ENCODE measurements at places on chromosomes 11 and 22. TPM values are rescaled to one million over a fixed set of nuclear protein-coding genes. Genes with fewer than 3 reads are reported as not detected.

- DNase-seq, result no peak
Measured at GRCh38 chr11:7941146-7941545, 362 bp downstream of the OR10A3 start.

DNA sequence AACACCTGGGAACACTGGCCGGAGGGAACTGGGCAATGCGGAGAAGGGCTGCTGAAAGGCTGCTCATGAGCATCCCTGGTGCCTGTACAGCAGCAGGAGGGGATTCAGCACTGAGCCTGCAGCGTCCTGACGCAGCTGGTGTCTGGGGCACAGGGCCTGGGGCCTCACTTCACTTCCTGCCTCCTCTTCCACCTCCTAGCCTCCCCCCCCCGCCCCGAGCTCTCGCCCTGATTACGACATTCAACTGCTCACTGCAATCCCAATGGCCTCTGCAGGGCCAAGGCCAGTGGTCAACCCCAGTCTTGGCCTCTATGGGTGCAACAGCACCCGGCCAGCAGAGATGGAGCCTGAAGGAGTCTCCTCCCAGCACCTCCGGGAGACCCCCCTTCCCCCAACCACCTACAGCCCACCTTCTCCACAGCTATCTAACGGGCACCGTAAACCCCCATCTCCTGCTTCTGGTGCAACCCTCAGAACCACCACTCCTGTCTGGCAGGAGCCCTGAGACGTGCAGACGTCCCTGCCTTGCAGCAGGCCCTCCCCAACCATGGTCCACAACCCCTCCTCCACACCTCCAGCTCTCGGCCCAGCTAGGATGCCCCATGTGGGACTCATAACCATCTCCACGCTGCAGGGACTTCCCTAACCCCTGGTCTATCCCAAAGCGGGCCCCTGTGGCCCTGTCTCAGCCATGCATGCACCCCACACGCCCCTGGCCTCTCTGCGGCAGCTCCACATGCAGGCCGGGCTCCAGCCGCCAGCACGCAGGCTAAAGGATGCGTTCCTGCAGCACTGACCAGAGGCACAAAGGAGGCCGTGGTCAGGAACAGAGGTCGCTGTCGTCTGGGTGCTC lies 38.2 kb downstream of the BRD1 start:
- DNase-seq, result peak; percentile 75

GRCh38 chr11:59154610-59155009 lies 12.0 kb downstream of the FAM111A start:
- DNase-seq, result no peak

DNA sequence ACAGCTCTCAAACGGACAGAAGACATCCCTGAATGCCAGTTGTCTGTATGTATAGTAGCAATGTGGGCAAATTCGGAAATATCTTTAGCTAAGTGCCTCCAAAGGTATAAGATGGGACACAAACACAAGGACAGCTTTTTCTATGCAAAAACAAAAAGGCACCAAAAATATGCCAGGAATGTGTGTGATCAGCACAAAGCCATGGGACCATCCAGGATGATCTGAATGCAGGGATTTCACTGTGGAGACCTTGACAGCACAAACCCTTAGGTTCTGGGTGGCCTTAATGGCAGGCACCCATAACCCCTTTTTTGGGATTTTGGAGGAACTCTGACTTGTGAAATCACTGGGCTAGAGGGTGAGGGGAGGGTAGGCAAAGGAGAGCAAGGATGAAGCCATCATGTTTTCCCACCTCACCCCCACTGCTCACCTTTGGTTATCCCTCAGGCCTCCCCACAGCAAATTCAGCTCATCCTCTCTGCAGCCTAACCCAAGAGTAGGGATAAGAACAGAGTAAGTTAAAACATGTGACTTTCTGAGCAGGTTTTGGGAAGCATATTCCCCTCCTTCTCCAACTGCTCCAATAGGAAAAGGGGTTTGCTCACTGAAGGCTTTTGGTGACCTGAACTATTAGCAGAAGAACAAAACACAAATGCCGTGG lies 154.6 kb downstream of the SNX19 start:
- no peak for DNase-seq

GRCh38 chr11:17221968-17222367 lies 14.2 kb upstream of the PIK3C2A start:
- DNase-seq, result no peak

GRCh38 chr11:72813740-72814285 lies 398 bp upstream of the ATG16L2 start:
- DNase-seq, result peak; percentile 91

DNA sequence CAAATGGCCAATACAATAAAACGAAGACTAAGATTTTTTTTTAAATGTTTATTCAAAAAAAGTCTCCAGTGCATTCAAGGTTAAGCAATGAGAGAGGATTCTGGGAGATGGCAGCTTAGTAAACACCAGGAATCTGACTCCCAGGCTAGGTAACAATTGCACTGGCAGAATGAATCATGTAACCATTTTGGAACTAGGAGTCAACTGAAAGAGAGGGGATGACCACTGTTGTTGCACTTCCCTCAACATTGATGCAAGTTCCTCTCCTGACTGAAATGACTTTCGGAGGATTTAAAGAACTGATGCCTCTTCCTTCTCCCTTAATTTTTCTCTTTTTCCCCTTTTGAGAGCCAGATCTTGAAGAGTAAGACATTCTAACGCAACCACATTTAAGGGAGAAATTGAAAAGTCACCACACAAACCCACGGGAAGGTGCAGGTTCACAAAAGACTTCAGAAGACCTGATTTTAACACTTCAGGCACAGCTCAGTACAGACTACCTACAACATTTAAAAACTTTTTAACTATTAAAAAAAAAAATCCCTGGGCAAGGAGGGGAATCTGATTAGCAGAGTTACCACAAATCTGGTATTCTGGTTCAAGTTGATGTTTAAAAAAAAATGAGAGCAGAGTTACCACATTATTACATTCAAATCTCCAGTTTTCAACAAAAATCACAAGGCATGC lies 56.8 kb downstream of the FCHSD2 start:
- DNase-seq, result no peak

GRCh38 chr11:115226556-115226955 lies 277.7 kb downstream of the CADM1 start:
- DNase-seq, result no peak

- no peak for DNase-seq
Measured at GRCh38 chr11:44199816-44200215, 104.3 kb downstream of the EXT2 start.

DNA sequence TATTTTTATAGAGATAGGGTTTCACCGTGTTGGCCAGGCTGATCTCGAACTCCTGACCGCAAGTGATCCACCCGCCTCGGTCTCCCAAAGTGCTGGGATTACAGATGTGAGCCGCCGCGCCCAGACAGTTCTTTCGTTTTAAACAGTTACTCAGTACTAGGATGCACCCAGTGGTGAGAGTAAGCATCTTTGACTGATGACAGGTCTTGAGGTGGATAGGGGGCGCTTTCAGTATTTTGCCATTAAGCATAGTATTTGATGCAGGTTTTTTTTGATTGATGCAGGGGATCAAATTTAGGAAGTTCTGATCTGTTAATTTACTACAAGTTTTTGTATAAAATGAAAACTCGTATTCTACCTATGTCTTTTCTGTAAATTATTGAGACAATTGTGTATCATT lies 13.2 kb upstream of the TRIM34 start:
- no peak for DNase-seq

DNA sequence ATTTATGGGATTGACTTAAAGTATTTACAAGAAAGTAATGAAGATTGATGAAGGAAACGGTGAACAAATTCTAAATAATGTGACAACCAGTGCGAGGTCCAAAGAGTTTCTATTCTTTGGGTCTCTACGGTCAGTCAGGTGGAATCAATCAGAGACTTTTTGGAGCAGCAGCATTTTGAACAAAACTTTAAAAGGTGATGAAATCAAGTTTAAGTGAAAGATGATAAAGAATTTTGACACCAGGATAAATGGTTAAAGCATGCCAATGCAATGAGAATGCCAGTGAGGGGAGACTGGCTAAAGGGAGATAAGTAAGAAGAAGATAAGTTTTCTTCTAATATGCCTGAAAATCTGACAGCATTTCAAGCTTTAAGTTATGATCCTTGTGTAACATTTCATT lies 67.9 kb downstream of the DCUN1D5 start:
- no peak for DNase-seq

DNA sequence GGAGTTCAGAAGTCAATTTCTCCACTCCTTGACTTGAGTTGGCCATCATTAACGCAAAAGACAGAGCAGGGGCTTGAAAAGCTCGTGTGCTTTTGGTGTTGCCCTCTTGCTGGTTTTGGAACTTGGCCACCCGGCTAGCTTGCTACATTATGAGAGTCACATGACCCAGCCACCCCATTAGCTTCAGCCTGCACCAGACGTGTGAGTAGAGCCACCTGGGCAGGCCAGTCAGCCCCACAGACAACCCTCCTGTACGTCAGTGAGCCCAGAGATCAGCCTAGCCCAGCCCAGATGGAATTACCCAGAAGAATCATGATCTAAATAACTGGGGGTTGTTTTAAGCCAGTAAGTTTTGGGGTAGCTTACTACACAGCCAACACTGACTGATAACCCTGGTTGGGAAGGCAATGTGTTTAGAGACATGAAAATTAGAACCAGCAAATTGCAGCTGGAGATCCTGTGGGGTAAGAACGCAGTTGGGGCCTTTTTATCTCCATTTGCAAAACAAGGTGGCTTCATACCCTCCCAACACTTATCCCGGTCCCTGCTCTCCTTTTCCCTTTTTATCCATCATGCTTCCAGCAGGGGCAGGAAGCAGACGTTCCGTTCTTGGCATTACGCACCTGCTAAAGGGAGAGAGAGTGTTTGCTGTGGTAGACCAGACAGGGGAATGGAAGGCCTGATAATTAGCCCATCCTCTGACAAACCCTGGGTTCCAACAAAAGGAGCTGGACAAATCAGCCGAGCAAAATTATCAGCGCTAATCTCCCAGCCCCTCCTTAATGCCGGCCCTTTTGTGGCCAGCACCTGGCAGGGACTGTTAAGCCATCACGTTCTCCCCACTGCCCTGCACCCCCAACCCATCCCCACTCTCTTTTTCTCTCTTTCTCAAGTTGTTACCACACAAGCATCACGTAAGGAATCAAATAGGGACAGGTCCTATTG lies 548.7 kb upstream of the CADM1 start:
- no peak for DNase-seq

- DNase-seq, result peak; percentile 7
Measured at GRCh38 chr22:19770349-19771220, 10.0 kb downstream of the TBX1 start.

DNA sequence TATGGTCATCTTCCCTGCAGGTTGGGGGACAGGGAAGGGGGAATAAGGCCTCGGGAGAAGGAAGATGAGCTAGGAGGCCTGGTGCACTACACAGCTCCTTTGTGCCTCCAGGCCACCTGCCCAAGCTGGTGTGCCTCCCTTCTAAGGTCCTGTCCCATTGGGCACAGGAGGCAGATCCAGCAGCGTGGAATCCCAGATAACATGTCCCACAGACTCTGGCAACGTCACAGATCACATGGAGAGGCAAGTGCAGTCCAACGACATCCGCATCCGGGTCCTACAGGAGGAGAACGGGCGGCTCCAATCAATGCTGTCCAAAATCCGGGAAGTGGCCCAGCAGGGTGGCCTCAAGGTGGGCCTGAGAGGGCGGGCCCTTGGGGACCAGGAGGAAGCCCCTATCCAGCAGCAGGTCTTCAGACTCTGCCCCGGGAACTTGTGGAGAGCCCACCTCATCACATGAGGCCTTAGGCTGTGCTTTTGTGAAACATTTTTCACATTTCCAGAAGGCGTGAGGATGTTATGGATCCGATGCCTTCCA lies 11.8 kb downstream of the RNF215 start:
- DNase-seq, result no peak

DNA sequence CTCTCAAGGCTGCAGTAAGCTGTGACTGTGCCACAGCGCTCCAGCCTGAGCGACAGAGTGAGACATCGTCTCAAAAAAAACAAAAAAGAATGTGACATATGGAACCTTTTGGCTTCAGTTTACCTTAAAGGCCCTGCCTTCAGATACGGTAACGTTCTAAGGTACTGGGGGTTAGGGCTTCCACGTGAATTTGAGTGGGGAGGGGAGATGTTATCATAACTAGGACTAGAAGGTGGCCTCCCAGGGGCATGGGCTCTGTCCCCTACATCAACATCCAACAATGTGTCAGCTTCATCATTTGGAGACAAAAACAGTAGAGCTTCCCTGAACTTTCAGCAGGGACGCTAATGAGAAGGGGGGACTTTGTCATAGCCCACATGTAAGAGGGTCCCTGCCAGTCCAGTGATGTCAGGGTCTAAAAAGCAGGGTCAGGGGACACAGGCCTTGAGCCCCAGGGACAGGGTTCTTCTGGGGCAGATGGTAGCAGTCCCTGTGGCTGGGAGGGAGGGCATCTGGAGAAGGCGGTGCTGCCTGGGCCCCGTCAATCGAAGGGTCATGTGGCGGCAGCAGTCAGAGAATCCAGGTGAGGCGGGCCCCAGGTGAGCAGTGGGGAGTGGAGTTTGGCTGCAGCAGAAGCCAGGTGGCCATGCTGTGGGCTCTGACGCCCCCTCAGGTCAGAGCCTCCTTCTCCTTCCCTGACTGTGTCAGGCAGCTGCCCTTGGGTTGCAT lies 79.8 kb downstream of the BCR start:
- no peak for DNase-seq

The PKDREJ gene
- total RNA-seq, result not detected

The C1QTNF5 gene
- total RNA-seq, result 5.3 TPM

The PIWIL4 gene
- 1.7 TPM for total RNA-seq

The ISX gene
- total RNA-seq, result not detected

The GAL3ST1 gene
- total RNA-seq, result 1.2 TPM

The C22orf15 gene
- not detected for total RNA-seq

The HPX gene
- not detected for total RNA-seq

The APOL3 gene
- total RNA-seq, result 15.1 TPM
